NCI-H1436 (cell line): ENCODE measurements at places on chromosomes 6 and 20.

- DNase-seq, result no peak
Measured at GRCh38 chr6:105069821-105070445, 109.9 kb downstream of the POPDC3 start.

GRCh38 chr6:169669889-169670288 is 31.9 kb downstream of the WDR27 start:
- no peak for DNase-seq

GRCh38 chr6:150068151-150068550 is 770 bp downstream of the ULBP3 start:
- no peak for DNase-seq

DNA sequence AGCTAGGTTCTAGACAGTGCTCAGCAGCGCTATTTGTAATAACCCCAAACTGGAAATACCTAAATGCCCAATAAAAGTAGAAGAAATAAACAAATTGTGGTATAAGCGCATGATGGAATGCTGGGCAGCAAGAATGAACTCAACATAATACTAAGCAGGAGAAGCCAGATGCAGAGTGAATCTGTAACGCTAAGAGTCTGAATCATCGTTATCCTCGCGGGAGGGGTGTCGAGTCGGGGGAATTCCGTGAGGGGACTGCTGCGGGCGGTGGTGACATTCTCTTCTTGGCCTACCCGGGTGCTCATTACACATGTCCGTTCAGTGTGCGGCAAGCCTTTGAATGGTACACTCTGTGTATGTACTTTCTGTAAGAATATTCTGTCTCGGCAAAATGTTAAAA is 83.7 kb downstream of the SULF2 start:
- DNase-seq, result no peak

DNA sequence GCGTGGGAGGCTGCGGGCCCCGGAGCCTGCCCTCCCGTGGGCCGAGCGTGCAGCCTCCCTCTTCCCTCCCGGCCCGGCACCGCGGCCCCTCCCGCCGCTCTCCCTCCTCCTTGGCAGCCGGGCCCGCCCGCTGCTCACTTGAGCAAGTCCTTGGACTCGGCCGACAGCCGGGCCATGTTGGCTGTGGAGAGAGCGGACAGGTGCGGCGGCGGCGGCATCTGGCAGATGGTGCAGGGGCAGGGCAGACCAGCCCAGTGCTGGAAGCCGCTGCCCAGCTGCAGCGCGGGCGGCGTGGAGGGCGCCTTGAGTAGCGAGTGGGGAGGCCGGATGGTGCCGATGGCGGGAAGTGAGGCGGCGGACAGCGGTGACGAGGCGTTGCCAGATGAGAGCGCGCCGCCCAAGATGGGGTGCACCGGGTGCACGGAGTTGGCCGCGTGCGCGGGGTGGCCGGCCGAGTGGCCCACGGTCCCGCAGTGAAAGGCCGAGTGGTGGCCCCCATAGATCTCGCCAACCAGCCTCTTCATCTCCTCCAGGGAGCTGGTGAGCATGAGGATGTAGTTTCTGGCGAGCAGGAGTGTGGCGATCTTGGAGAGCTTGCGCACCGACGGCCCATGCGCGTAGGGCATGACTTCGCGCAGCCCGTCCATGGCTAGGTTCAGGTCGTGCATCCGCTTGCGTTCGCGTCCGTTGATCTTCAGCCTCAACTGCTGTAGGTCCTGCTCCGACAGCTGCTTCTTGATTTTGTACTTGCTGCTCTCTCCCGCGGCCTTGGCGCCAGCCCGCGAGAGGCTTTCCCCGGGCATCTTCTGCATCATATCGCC is 766 bp downstream of the OLIG3 start:
- DNase-seq, result no peak

- DNase-seq, result no peak
Measured at GRCh38 chr6:154070657-154071056, 31.6 kb downstream of the OPRM1 start.

DNA sequence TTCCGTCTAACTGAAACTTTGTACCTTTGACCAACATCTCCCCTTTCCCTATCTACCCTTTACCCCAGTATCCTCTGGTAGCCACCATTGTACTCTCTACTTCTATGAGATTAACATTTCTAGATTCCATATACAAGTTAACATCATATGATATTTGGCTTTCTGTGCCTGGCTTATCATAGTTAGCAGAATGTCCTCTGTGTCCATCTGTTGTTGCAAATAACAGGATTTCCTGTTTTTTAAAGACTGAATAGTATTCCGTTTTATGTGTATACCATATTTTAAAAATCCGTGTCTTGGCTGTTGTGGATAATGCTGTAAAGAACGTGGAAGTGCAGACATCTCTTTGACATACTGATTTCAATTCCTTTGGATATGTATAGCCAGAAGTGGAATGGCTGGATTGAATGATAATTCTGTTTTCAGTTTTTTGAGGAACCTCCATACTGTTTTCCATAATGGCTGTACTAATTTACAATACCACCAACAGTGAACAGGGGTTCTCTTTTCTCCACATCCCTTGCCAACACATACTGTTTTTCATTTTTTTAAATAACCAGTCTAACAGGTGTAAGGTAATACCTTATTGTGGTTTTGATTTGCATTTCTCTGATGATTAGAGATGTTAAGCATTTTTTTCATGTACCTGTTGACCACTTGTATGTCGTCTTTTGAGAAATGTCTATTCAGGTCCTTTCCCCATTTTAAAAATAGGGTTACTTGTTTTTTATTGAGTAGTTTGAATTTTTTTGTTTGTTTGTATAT is 53.8 kb downstream of the CDC5L start:
- no peak for DNase-seq

DNA sequence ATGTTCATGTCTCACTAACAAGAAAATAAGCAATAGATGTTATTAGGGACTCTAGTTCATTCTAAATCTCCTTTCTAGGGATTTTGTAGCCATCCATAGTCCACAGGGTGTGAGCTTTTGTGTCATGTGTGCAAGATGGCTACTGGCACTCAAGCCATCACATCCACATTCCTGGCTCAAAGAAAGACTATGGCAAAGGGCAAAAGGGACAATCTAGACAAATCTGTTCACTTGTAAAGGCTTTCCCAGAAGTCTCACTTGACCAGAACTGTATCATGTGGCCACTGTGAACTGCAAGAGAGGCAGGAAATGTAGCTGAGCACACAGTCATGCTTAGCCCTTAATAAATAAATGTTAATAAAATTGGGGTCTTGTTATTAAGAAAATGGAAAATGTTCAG is 212.6 kb upstream of the EXOC2 start:
- no peak for DNase-seq

GRCh38 chr6:26322645-26323482 is 42.1 kb upstream of the BTN3A2 start:
- peak; percentile 73 for DNase-seq

DNA sequence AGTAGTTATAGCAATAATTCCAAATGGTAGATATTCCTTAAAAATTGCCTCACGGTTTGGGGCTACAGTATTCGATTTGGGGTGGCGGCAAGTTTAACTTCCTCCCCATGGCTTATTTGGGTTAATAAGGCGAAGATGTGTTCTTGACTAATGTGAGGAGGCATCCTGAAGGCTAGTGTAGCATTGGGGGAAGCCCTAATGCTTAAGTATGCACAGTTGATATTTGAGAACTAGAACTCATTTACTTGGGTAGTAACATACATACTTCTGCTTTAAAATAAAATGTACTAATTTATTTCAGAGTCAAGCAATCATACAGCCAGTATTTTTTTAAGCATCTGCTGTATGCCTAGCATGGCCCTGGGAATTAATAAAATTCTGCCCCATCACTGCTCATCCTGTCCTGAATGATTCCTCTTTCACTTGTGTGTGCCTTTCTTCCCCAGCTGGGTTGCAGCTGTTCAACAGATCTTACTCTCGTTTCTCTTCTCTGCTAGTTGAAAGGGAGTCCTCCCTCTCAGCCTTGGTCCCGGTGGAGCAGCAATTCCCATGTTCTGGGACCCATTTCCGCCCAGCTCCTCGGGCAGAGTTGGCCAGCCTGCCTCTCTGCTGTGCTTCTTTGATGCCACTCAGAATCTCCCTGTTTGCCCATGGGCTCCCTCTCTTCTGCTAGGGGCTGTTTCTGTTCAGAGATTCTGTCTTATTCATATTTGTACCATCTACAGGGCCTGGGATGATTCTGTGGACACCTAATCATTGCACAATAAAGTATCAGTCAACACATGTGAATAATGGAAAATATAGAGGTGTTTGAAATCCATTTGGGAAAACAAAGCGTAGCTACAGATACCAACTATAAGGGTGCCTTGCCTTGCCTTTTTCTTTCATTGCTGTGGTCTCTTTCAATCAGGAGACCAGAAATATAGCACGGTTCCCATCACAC is 104.8 kb downstream of the ARID1B start:
- DNase-seq, result no peak

DNA sequence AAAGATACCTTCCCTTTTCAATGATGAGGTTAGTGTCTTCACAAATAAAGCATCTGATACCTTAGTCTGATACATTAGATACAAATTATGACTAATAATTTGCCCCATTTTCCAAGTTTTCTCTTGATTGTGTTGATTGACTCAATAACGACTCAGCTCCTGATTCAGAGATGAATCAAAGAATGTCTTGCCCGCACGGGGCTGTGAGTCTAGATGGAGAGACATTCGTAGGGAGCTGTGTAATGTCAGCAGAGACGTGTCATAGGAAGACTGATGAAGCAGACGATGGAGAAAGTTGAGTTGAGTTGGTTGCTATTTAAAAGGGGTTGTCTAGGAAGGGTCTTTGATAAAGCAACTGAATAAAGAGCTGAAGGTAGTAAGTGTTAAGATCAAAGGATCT is 78.2 kb downstream of the TSHZ2 start:
- DNase-seq, result no peak

- DNase-seq, result no peak
Measured at GRCh38 chr20:55888685-55889084, 116.6 kb downstream of the CBLN4 start.

GRCh38 chr6:70338775-70339174 is 35.9 kb upstream of the COL9A1 start:
- no peak for DNase-seq

GRCh38 chr6:30998785-30999184 is 11.5 kb upstream of the MUC22 start:
- DNase-seq, result no peak

DNA sequence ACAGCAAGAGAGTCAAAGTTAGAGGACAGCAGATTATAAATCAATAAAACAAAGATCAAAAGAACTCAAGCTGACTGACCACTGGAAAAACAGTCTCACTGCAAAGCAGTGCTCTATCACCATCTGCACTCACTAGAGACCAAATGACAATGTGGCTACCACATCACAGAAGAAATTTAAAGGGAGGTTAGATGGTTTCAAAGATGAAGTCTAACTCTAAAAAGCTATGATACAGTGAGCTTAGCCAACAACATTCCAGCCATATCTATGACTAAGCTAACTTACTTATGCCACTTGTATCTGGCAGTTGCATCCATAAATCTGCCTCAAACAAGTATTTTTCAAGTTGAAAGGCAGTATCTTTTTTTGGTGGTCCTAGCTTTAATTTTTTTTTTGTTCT is 68.6 kb downstream of the ARHGAP18 start:
- no peak for DNase-seq

DNA sequence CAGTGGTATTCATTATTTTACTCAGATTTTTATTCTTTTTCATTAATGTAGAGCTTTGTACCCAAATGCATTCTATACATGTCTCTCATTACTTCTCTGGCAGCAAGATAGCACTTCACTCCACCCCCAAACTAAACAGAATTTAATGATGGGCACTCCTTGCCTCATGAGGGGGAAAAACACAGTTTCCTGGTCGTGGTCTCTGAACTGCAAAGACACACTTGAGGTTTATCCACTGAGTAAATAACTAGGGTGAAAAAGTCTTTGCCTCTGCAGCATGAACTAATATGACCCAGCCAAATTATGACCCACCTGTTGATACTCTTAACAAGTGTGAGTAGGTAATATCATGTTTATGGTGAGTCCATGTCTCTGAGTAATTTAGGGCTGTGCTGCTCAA is 785.2 kb upstream of the FLRT3 start:
- DNase-seq, result no peak

DNA sequence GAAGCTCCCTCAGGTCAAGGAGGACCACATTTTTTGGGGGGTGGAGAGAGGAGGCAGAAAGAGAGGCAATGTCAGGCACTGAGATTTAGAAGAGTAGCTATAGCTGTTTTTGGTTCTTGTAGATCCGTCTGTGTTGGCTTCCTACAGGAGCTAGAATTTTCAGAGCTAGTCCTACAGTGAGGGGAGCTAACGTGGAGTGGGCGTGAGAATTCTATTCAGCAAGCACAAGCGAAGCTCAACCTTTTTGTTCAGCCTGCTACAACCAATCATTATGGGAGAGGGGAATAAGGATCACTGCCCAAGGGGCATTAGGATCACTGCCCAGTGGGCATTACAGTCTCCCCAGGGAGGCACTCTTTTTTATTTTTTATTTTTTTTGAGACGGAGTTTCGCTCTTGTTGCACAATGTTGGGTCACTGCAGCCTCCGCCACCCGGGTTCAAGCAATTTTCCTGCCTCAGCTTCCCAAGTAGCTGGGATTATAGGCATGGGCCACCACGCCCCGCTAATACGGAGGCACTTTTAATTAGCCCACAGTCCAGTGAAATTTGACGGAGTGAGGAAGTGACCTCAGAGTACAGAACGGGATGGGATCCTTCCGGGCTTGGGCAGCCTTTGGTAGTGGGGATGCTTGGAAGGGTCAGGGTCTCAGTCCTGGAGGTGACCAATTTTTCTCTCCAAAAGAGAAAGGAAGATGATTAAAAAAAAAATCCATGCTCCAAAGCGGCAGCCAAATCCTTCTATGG is 1.1 kb upstream of the PANK2 start:
- no peak for DNase-seq

DNA sequence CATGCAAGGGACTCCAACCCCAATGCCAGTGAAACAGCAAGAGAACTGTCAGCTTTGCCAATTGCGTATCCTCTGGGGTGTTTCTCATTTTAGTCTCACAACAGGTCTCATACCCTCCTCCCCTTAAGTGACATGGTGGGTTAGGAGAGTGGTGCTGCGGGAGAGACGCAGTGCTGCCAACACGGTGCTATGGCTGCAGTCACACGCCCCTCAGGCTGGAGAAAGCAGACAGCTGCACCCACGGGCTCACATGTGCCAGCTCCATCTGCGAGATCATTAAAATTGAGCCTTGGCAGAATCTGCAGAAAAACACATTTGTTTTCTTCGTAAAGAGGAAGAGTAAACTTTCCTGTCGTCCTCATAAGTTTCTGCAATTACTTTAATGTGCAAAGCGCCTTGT is 114.7 kb downstream of the ANKRD60 start:
- no peak for DNase-seq

DNA sequence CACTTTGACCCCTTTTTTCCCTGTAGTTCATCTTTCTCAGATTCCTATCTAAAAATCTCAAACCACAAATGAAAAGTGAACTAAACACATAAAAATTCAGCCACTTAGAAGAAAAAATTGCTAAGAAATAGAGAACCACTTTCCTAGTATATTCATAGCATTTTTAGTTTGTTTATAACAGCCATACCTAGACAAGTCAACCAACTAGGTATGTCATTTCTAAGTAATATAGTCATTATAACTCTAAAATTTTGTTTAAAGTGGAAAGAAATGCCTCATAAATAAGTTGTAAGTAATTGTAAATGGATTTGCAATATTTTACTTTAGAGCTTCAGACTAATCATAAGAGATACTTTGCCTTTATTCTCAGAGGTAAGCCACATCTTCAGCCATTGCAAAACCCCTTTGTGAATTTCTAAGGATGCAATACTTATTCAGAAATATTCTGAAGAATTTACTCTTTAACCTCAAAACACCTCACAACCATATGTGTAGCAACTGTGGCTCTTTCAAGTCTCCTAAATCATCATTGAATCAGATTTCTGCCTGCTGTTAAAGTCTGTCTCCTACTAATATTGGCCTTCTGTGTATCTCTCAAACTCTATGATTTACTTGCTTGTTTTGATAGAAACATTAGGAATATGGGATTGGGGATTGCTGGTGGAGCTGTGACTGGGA is 6.9 kb upstream of the SUMO4 start:
- DNase-seq, result no peak
